ENCODE measurements at places on chromosomes 13 and 19.

DNA sequence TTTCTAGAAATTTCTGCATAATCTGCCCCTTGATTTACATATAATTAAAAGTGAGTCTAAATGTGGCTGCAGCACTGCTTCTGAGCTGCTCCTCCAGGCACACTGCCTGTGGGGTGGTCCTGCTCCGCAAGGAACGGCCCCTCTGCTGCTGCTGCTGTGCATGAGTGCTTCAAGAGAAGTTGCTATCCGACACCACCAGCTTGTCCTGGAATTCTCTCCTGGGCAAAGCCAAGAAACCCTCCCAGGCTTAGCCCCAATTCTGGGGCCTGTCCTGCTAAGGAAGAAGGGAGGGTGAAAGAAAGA, 7.5 kb upstream of the PDCD5 start:
- ATAC-seq = no peak

DNA sequence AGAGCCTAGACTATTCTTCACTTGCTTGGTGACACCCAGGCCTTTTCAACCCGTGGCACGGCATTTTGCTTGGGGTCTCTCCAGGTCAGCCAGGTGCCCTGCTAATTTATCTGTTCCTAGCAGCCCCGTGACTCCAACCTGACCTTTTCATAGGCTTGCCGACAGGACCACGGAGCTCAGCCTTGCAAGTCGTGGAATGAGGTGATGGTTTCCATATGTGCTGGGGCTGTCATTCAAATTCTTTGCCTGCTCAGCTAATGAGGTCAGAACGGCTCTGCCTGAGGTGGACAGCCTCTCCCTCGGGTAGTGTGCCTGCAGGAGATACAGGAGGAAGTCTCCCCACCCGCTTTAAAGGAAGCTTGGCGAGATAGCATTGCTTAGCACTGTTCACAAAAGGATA, 61.0 kb downstream of the SHISA2 start:
- ATAC-seq = no peak

GRCh38 chr19:18488403-18488723, 33.5 kb downstream of the ELL start:
- ATAC-seq = no peak

DNA sequence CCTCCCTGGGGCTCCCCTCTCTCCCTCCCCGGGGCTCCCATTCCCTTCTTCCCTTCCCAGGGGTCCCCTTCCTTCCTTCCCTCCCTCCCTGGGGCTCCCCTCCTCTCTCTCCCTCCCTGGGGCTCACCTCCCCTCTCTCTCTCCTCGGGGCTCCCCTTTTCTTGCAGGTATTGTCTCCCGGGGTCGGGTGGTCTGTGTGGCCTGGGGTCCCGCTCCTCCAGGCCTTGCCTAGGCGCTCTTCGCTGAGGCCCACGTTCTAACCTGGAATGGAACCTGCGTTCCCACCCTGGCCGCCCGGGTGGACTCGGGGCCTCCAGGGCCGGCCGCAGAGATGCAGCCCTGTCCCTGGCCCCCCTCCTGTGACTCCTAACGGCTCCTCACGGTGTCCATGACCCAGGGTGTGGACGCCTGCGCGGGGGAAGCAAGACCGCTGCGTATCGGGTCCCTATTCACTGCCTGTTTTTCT, 940 bp upstream of the DCUN1D2 start:
- ATAC-seq = no peak

DNA sequence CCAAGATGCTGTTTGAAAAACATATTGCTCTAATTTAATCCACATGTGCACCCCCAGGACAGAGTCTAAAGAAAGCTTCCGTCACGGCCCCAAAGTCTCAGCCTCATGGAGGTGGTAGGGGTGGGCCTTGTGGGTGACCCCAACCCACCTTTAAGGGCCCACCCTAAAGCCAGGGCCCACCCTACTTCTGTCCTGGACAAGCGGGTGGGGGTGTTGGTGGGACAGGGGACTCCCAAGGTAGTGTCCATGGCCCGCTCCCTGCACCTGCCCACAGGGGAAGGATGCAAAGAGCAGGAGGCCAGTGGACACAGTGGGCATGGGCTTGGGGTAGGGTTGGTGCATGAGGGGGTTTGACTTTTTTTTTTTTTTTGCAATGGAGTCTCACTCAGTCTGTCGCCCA, 66.8 kb downstream of the KCTD15 start:
- no peak for ATAC-seq

- ATAC-seq = no peak
Measured at GRCh38 chr19:16566702-16567101, 5.5 kb downstream of the SLC35E1 start.

GRCh38 chr13:32284927-32285632, 30.1 kb downstream of the ZAR1L start:
- no peak for ATAC-seq

DNA sequence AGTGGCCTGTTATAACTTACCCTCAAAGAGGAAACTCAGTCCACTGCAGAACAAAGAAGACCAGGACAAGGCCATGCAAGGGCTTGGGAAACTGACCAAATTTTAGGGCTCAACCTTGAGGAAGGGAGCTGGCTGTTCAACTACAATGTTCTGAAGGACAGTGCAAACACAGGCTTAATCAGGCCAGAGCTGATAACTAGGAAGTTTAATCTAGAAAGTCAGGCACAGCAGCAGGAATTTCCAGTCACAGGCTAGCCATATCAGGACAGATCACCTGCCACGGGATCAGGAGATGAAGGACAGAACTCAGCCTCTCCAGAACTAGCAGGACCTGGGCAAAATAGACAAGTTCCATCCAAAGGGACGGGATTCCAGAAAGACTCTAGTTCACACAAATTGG, 89.4 kb downstream of the ENOX1 start:
- peak; percentile 13 for ATAC-seq

GRCh38 chr13:106355866-106356265, 179.6 kb downstream of the EFNB2 start:
- no peak for ATAC-seq

DNA sequence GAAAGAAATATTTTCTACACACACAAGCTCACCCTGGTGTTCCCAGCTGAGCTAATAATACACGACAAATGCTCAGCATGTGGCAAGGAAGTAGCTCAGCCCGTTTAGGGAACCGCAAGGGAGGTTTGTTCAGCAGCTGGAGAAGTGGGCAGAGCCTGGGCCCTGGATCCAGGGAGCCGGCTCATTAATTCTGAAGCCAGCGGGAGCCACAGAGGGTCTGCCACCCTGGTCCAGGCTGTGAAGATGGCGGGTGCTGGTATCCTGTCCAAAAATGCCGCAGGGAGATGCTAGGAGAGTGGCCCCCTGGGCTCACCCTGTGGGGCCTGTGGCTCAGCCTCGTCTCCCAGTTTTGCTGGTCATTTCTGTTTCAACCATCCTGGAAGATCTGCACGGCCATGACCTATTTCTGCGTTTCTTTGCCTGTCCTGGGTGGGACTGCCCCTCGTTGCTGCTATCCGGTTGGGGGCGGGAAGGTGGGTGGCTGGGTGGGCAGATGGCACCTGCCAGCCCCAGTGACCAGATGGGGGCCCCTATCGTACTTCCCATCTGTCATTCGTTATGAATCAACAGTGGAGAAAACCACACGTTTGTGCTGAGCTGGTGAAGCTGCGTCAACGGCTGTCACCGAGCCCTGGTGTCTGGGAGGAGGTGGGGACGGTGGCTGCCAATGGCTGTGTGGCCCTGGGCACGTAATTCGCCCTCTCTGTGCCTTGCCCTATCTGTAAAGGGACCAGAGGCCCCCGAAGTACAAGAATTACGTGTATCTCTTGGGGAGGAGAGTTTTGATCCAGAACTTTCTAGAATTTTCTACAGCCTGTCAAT, 2.7 kb upstream of the GNA15 start:
- peak; percentile 93 for ATAC-seq

GRCh38 chr19:11025445-11025844, 63.8 kb upstream of the LDLR start:
- ATAC-seq = no peak

- ATAC-seq = no peak
Measured at GRCh38 chr19:46452186-46452585, 19.2 kb downstream of the PNMA8A start.

GRCh38 chr13:97284558-97284957, 62.4 kb downstream of the MBNL2 start:
- ATAC-seq = no peak

- no peak for ATAC-seq
Measured at GRCh38 chr19:30663611-30664174, 291.5 kb downstream of the ZNF536 start.

- no peak for ATAC-seq
Measured at GRCh38 chr19:18875726-18876125, 20.2 kb downstream of the CERS1 start.

DNA sequence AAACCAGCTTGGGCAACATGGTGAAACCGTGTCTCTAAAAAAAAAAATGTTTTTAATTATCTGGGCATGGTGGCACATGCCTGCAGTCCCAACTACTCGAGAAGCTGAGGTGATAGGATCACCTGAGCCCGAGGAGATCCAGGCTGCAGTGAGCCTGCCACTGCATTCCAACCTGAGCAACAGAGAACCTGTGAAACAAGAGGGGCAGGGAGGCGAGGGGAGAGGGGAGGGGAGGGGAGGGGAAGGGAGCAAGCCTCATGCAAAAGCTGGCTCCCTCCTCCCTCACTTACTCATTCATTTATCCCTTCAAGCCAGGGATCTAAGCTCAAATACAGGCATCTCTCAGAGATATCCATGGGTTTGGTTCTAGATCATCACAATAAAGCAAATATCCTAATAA, 8.9 kb downstream of the ATP7B start:
- ATAC-seq = no peak
